HFF-Myc (cell line): ENCODE measurements at places on chromosomes 1 and 21.

GRCh38 chr1:8527941-8528340 lies 210.0 kb downstream of the SLC45A1 start:
- DNase-seq, result no peak

- DNase-seq, result no peak
Measured at GRCh38 chr21:45615145-45615711, 28.3 kb upstream of the PCBP3 start.

DNA sequence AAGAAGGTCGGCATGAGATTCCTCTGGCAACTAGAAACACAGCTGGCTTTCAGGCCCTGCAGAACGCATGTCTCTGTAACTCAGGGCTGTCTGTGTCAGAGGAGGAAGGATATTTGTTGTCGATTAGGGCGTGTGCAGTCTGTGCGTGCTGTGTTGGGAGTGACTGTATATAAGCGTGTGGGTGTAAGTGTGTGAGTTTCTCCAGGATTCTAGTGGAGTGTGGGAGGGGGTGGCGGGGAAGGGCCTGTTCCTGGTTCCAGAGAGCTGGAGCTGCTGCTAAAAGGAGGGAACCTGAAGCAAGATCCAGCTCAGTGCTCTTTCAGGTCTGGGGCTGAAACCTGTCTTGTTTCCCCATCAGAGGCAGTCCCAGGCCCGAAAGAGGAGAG lies 74.3 kb downstream of the SLC16A1 start:
- no peak for DNase-seq

GRCh38 chr1:184416946-184417345 lies 30.1 kb downstream of the C1orf21 start:
- DNase-seq, result no peak

- no peak for DNase-seq
Measured at GRCh38 chr1:220044678-220045355, 1.5 kb downstream of the EPRS1 start.

- DNase-seq, result no peak
Measured at GRCh38 chr1:52752484-52752826, 26.2 kb downstream of the ZYG11B start.

DNA sequence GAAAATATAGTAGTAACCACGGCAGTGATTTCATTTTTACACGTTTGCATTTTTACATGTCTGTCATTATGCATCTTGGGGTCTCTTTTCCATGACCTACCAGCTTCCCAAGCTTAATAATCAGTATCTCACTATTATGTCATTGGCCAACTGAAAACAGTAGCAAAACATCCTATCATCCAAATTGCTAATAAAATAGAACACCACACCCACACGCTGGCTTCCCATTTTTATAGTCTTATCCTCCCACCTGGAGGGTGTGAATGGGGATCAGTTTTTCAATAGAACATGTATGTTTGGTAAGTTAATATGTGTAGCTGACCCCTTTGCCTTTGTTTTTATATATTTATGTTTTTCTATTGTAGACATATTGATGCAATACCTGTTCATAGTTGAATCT lies 11.8 kb downstream of the TFF3 start:
- DNase-seq, result no peak

DNA sequence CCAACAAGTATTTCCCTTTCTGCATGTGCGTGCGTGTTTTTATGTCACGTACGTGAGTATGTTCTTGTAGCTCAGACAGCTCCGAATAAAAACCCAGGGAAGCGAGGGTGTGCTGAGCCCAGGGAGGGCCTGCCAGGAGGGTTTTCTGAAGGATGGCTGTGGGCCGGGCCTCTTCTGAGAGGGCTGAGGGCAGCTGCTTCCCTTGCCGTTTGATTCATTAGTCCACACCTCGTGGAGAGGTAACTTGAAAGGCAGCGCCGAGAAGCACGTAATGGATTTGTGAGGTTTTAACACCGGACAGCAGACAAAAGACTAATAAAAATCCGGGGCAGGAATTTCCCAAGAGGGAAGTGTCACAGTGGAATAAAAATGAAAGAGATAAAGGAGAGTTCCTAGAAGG lies 29.5 kb downstream of the CD247 start:
- DNase-seq, result no peak

DNA sequence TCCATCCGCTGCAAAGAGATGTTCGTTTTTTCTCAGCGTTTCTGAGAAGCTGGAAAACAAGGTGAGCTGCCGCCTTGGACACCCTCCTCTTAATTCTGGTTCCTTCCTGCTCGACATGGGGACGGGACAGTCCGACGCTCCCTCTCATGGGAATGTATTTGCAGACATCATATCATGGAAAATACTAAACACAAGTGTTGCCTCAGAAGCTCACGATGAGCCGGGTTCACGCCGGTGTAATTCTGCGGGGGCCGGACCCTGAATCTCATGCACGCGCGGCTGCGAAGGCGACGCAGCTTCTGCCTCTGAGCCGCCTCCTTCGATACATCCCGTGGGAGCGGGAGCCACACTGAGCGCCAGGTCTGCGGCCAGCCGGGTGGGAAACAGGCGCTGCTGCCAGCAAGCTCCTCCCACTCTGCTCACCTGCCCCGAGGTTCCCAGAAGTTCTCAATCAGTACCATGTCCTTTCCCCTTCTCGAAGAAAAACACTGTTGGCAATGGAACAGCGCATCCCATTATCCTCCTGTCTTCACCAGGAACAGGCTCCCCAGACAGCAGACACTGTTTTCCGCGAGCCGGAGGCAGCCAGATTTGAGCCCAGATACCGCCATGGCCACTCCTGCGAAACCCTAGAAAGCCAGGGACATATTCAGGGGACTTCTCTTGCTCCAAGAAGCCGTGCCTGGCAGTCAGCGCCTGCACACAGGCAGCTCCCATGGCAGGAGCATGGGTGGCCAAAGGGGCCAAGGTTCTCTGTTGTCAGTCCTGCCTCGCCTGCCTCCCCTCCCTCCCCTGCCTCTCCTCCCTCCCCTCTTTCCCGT lies 98.0 kb downstream of the WDR4 start:
- DNase-seq, result no peak

DNA sequence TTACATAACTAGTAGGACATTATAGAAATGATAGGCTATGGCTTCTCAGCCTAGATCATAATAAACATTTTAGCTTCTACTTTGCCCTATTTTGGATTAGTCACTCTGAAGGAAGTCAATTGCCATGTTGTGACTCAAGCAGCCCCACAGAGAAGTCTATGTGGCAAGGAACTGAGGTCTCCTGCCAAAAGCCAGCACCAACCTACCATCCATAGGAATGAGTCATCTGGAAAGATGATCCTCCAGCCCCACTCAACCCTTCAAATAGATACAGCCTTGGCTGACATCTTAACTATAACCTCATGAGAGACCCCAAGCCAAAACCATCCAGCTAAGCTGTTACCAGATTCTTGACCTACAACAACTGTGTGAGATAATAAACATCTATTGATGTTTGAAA lies 76.3 kb upstream of the BEND5 start:
- peak; percentile 21 for DNase-seq

DNA sequence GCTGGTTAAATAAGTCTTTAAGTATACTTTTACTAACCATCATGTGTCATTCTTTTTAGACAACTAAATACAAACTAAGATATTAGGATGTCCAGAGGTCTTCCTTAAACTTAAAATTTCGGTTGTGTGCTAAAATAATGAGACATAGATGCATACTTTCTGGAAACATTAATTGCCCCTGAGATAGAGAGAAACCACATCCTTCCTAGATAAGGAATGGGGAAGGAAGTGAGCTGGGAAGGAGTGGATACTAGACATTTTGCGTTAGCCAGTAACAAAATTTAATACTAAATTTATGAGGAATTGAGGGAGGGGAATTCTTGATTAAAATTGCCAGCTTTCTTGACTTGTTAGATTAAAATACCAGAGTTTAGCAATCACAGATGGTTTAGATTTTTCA lies 37.1 kb upstream of the PTGS2 start:
- DNase-seq, result no peak
